ENCODE measurements at places on chromosomes 3 and 15.

DNA sequence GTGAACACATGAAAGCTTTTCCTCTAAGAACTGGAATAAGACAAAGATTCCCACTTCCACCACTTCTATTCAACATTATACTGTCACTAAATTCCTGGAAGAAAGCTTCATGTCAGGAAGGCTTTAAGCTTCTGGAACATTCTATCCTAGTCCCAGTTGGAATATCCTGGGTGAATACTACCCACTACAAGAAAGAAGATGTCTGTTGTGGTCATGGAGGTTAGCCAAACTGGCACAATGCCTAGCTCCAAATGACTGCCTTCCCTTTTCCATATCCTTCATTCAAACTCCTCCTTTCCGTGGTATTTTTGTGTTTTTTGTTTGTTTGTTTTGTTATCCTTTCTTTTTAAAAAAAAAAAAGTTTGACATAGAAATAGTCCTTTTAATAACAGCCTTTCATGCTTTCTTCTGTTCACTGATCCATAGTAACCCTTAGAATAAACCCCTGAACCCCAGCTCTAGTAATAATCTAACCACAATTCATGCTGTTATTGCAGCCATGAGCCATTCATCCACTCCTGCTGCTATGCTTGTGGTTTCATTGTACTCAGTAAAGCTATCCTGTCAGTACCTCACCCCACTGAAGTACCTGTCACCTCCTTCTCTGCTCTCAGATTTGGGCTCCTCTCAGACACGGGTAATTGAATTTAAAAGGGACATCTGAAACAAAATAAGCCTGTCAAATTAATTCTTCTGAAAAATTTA, 447.5 kb downstream of the IGSF11 start:
- no peak for DNase-seq

DNA sequence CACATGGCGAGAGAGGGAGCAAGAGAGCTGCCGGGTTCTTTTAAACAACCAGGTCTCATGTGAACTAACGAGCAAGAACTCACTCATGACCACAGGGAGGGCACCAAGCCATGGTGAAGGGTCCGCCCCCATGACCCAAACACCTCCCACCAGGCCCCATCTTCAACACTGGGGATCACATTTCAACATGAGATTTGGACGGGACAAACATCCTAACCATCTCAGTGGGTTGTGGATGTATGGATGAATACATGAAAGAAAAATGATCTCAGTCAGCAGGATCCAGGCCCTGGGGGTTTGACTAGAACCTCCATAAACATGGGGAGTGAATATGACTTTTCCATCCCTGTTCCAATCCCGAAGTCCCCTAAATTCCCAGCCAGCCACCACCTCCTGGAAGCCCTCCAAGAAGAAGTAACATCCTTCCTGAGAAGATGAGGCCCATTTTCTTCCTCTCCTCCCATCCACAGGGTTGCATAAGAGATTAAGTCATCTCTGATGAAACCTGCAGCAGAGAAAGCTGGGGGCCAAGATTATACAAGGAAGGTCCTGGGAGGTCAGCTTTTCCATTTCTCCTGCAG, 9.5 kb downstream of the CAV3 start:
- peak; percentile 58 for DNase-seq

DNA sequence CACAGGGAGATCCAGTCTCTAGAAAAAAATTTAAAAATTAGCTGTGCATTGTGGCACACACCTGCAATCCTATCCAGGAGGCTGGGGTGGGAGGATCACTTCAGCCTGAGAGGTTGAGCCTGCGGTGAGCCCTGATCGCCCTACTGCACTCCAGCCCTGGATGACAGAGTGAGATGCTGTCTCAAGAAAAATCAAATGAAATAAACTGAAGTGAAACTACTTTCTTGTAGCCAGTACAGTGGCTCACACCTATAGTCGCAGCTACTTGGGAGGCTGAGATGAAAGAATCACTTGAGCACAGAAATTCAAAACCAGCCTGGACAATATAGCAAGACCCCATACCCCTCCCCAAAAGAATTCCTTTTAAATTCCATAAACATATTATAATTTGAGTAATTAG, 35.4 kb downstream of the SMARCC1 start:
- no peak for DNase-seq

- no peak for DNase-seq
Observed at GRCh38 chr3:4351164-4351855, 48.1 kb downstream of the SETMAR start.

- DNase-seq: no peak
Observed at GRCh38 chr3:33006081-33006480, 54.6 kb downstream of the CCR4 start.

- no peak for DNase-seq
Observed at GRCh38 chr15:52208306-52208946, 17.2 kb upstream of the GNB5 start.

DNA sequence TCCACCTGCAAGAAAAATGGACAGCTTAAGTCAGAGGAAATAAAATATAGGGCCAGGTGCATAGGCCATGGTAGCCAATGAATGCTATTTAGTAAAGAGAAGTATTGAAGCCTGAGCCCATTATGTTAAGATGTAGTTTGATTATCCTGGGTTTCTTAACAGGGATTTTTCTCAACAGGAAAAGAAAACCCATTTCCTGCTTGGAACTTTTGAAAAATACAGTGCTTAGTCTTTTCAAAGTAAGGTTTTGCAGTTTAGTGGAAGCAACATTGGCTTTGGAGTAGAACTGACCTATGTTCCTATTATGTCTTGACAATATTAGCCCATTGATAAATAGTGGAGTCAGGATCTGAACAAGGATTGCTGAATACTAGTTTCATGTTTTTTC, 259.5 kb upstream of the TGFBR2 start:
- no peak for DNase-seq

GRCh38 chr3:79081335-79081734, 686.5 kb downstream of the ROBO1 start:
- no peak for DNase-seq

DNA sequence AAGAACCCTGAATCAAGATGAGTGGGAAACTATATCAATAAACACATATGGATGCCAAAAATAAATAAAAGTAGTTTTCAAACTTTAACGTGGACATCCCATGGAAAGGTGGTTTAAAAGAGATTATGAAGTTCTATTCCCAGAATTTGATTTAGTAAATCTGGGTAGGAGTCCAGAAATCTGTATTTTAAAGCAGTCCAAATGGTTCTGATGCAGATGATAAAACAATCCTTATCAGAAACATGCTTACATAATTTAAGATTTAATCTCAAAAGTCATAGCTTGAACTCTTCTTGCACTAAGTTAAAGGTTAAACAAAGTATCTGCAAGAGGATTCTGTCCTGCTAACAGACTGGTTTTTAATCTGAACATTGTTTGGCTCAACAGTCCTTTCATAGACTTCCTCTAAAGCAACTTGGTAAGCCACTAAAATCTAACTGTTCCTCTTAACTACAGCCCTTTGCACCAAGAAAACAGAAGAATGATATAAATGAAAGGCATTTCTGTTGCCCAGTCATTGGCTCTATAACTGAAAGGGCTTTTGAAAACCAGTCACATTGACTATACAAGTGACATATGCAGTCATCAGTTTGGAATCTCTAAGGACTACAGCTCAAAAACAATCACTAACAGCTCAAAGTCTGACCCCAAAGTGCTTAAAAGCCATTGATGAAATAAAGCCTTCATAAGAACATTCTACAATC, 23.4 kb upstream of the MAP4 start:
- DNase-seq: peak; percentile 84

DNA sequence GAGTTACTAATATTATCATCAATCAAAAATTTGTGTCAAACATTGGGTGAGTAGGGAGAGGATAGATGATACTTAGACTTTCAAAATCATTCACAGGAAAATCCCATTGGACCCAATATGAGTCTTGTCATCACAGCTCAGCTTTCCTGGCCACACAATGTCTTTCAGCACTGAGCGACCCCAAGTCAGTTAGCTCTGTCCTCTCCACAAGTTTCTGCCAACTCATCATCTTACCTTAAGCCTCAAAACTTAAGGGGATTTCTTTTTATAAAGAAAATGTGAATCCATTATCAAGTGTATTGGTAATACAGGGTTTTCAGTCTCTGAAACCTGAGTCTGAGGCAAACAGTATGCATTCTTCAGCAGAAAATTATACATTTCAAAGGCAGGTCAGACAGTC, 55.8 kb downstream of the SUMF1 start:
- DNase-seq: no peak

DNA sequence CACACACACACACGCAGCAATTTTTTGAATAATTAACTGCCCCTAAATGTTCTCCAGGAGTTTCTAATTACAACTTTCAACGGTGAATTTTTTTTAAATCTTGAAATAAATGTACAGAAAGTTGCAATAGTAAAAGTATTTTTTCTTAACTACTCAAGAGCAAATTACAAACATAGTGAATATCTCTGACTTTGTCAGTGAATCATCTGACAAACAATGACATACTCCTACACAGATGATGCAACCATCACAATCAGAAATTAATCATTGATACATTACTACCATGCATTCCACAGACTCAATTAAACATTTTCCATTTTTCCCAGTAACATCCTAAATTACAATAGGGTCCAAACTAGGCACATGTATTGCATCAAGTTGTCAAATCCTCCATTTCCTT, 597.3 kb downstream of the NAALADL2 start:
- DNase-seq: no peak

GRCh38 chr3:194620196-194620595, 13.0 kb downstream of the TMEM44 start:
- no peak for DNase-seq

DNA sequence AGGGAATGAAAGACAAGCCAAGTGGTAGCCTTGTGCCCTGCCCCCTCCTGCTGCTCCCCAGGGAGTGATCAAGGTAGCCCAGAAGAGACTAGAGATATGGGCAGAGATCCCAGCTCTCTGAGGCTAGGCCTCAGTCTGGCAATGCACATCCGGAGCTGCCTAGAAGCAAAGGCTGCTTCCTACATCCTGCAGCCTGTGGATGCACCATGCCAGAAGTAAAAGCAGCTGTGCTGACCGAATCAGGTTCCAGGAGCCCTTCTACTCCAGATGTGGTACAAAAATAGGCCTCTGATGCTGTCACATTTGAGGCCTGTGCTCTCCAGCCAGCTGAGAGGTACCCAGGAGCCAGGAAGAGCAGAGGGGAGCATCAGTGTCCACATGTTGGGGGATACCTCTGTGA, 16.0 kb downstream of the TRAIP start:
- DNase-seq: no peak

- DNase-seq: no peak
Observed at GRCh38 chr3:37319784-37320183, 145.4 kb upstream of the LRRFIP2 start.

DNA sequence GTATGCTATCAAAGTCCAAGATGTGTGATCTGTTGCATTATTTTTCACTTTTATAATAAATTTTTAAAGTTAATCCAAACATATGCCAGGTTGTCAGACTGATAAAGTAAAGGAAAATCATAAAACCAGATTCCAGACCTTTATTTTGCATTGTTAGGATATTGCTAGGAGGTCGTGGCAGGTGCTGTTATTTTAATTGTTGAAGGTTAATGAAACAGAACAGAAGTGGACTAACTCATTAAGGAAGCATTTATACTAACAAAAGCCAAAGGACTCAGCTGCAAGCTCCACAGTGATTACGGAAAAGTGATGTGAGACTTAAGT, 63.1 kb downstream of the DCLK3 start:
- no peak for DNase-seq

- DNase-seq: no peak
Observed at GRCh38 chr15:45118996-45119395, 4.9 kb downstream of the DUOXA2 start.

GRCh38 chr3:187968883-187969580, 184.9 kb upstream of the LPP start:
- DNase-seq: peak; percentile 77

- peak; percentile 22 for DNase-seq
Observed at GRCh38 chr15:67479781-67480505, 41.0 kb upstream of the C15orf61 start.

- no peak for DNase-seq
Observed at GRCh38 chr3:2790266-2790815, 319.8 kb downstream of the IL5RA start.

GRCh38 chr15:39419651-39420050, 161.2 kb upstream of the THBS1 start:
- no peak for DNase-seq

DNA sequence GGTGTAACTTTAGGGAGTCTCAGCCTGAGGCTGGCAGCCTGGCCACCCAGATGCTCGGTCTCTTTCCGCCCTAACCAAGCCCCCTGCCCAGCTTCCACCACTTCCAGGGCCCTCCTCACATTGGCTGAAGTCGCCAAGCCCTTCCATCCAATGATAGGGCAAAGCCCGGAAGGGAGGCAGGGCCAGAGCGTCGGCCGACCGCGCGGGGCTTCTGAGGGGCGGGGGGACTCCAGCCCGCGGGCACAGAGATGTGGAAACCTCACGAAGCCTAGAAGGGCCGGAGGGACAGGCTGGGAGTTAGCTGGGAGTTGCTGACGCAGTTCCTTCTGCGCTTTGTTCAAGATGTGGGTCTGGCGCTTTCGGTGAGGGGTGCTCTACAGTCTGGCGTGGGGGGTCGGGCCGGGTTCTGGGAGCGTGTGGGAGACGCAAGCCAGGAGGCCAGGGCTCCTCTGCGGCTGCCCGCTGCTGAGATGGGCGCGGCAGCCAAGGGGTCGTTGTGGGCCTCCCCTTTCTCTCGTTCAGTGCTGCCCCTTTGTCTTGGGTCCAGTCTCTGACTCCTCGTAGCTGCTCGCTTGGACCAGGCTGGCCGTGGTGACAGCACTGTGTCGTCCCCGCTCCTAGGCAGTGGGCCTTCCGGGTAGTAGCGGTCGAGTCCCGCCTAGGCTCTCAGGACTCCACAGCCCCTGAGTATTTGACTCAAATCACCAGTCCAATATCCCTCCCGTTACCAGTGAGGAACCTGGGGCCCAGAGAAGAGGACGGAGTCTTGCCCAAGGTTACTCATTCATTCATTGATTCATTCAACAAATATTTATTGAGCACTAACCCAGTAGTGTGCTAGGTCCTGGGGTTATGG, at the start of gene ZNF660:
TSS of gene ZNF660 (plus strand) at position 319 of the 856 bp plus-strand sequence. CDS start 9,230 bp downstream, outside the sequence.
- peak; percentile 8 for DNase-seq

GRCh38 chr15:43225201-43225949, 4.6 kb upstream of the EPB42 start:
- no peak for DNase-seq

DNA sequence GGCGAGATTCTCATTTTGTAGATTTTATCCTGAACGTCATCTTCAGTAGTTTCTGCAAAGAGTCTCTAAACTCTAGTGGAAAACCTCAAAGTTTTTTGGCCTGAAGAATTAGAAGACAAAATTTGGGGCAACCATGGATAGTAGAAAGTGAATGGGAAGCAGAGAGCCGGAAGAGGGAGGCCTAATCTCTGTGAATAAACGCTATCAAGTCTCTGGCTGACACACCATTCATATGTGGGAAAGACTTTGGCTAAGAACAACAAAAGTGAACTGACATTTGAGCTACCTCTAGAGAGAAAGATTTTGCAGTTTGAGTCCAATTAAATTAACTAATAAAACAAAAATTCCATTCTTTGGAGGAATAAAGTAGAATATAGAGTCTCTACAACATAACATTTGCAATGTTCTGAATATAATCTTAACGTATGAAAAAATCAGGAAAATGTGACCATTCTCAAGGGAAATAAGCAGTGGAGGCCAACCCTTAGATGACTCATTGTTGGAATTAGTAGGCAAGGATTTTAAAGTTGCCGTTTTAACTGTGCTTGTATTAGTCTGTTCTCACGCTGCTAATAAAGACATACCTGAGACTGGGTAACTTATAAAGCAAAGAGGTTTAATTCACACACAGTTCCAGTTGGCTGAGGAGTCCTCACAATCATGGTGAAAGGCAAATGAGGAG, 184.6 kb downstream of the C3orf38 start:
- no peak for DNase-seq

Measured in GM04503 (cell line).